ENCODE measurements at places on chromosomes 2 and 18.

DNA sequence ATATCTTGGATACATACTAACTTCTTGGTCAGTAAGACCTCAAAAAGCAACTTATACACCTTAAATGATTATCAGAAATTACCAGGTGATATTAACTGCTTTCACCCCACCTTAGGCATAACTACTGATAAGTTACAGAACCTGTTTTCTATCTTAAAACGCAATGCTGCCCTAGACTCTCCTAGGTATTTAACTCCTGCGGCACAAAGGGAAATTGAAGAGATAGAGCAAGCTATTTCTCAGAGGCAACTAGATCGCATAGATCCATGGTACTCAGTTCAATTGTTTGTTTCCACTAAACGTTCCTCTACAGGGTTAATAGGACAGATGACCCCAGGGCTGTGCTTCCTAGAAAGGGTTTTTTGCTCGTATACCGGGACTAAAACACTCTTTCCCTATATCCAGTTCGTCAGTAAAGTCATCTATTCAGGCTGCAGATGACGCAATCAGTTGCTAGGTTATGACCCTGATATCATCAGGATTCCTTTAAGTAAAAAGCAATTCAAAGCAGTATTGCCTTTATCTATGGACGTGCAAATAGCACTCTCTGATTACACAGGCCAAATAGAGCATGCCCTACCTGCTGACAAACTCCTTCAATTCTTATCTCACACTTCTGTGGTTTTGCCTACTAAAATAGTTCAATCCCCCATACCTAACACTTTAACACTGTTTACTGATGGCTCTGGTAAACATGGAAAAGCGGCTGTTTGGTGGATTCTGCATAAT, 62.3 kb upstream of the MYO3B start:
- no peak for DNase-seq

DNA sequence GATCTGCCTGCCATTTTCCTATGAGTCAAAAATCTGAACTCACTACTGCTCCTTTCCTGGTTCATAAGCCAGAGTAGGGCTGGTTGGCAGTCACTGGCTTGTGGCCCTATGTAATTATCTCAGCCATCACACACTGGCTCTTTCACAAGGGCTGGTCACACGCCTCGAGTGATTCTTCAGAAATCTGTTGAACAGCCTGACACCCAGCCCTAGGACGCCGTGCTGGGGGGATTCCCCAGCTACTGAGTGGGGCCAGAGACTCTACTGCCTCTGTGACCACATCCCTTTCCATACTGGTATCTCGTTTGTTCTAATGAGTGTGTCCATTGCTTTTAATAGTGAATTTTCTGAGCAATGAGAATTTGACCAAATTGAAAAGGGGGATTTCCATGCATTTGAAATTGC, 45.8 kb upstream of the RBM44 start:
- no peak for DNase-seq

DNA sequence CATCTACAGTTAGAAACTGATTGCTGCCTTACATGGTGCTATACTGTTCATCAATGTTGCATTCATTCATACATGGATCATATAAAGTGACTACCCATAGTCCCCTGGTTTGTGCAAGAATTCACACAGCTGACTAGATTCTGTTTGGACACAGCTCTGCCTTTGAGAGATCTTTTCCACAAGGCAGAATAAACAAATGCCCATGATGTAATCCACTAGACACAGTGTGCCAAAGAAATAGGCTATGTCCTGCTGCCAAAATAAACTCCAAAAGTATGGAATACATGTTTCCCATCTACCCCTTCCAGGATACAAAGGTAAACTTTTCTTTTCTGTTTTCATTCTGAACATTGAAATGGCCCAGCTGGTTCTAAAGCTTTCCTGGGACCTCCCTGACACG, 269.4 kb upstream of the CHAC2 start:
- no peak for DNase-seq

DNA sequence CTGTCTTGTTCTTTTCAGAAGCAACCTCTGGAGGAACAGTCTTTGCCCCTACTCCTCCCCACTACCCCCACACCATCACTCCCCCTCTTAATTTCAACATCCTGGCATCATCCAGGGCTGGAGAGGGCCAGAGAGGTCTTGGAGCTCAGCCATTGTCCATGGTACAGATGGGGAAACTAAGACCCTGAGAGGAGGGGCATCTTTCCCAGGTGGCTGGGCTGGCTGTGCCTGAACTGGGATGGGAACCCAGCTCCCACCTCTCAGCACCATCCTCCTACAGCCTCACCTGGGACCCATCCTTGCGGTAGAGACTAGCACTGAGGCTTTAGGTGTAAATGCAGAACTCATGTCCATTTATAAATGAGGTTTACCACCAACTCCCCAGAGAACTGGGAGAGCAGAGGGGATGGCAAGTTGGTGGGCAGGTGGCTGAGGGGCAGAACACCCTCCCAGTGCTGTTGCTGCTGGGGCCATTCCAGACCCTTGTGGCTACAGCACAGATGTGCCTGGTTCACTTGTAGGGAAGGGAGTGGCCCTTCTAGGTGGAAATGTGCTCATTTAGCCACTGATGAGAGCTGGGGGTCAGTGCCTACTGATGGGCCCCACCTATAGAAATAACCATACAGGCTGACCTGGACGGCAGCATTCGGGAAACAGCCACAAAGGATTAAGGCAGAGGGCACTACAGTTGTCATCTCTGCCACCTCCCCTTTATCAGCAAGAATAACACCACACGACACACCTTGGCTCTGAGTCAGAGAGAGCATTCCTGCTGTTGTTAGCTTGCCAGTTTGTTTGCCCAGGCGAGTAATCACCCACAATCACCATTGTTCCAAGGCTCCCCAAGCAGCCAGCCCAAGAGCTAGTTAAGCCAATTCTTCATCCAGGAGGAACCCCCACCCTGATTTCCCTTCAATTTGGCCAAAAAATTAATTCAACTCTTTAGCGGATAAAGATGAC, 2.1 kb downstream of the MLPH start:
- peak; percentile 55 for DNase-seq

GRCh38 chr2:108825254-108825653, 38.7 kb downstream of the CCDC138 start:
- DNase-seq = no peak

GRCh38 chr2:135056790-135057189, 4.7 kb downstream of the RAB3GAP1 start:
- no peak for DNase-seq

- DNase-seq = no peak
These were observed 36.6 kb downstream of the DIPK1C start for GRCh38 chr18:74420481-74420880.

- no peak for DNase-seq
These were observed 582.9 kb upstream of the SALL3 start for GRCh38 chr18:78396756-78397155.

- DNase-seq = no peak
These were observed 71.6 kb upstream of the MYCN start for GRCh38 chr2:15868704-15869103.

DNA sequence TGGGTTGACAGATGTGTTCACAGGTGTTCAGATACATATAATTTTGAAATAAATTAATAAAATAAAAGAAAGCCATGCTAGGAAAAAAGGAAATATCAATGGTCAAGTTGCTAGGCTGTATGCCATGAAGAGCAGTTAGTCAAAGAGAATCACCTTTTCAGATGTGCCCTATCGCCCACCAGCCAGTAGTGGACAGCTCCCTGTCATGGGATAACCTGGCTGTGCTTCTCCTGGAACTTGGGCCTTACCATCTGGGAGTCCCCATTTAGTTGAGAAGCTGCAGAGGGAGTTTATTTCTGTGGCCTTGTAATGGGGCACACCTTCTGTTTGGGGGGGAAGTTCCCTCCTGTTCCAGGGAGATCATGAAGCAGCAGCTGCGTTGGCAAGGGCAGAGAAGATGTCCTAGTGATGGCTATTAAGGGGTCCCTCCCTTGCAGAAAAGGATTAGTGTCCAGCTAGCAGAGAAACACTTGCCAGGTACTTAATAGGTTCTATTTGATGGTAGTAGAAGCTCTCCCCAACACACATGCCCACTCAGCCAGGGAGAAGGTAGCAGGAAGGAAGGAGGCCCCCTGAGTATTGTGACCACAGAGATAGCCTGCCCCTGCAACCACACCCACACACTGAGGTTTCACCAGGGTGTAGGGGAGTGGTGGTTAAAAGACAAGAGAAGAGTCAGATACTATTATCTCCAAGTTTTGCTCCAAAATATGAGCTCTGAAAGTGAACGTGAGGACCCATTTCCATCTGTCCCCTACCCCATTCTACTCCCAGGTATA, 117.7 kb downstream of the B3GNT2 start:
- DNase-seq = no peak

- no peak for DNase-seq
These were observed 27.9 kb downstream of the RMND5A start for GRCh38 chr2:86747711-86748639.

DNA sequence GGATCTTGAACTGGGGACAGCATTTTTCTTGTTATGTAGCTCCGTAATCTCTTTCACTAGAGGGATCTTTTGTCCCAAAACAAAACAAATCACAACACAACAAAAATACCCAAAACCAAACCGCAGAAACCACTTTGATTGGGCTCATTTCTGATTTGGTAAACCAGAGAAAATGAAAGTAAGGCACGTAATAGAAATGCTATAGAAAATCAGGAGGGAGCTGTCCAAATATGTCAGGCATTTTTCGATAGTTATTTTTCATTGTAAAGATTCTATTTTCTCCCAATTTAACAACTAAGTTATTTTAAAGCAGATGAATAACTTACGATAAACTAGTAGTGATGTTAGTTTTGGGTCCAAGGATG, 406.5 kb downstream of the XIRP2 start:
- peak; percentile 2 for DNase-seq

- DNase-seq = peak; percentile 23
These were observed 884.8 kb downstream of the EPHA4 start for GRCh38 chr2:220687231-220687843.

GRCh38 chr18:41266616-41267015, 688.4 kb upstream of the PIK3C3 start:
- no peak for DNase-seq
